ENCODE measurements at places on chromosomes 12 and 14. TPM values are rescaled to one million over a fixed set of nuclear protein-coding genes. Genes with fewer than 3 reads are reported as not detected.

GRCh38 chr12:12008232-12008850, 62.4 kb upstream of the BCL2L14 start:
- no peak overlapping the region for H3K4me3 ChIP-seq
- peak; percentile 9 for DNase-seq
- H3K27ac ChIP-seq: peak overlapping the region; percentile 31

The PRDM4 gene
- total RNA-seq: 37.4 TPM

DNA sequence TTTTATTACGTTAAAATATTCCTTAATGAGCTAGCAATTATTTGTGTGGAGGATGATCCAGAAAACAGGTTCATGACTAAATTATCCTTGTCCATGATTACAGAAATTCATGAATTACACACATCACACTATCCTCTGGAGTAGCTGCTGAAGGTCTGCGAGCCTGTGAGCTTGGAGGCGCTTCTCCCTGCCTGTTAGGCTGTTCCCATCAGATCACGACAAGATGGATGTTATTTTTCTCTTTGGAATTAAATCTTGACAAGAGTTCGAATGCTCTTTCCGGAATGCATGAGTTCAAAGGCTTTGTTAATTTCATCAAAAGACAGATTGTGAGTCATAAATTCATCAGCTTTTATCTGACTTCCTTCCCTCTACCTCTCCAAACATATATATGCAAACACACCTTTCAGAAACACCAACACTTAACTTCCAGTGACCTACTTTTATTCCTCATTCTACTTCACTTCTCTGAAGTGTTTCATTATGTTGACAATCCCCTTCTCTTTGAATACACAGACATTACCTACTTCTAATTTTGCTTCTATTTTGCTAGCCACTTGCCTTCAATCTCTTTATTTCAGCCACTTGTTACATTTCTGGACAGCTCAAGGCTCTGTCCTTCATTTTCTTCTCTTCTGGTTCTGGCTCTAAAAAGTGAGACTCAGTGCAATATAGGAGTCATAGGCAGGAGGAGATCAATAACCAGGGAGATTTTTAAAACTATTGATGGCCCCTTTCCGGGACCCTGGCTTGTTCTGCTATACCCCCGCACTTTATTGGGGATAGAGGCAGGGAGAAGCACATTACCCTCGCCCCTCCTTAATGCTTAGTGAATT, 274.6 kb downstream of the BTG1 start:
- peaks cover 20% of the 10 kb centered on the region for H3K4me1 ChIP-seq
- H3K27me3 ChIP-seq: no peaks in the 10 kb centered on the region
- DNase-seq: no peak
- H3K27ac ChIP-seq: no peak overlapping the region
- no peak overlapping the region for H3K4me3 ChIP-seq

GRCh38 chr12:1962051-1963020, 41.9 kb downstream of the DCP1B start:
- H3K36me3 ChIP-seq: peaks cover 31% of the 10 kb centered on the region
- no peak for DNase-seq
- no peaks in the 10 kb centered on the region for H3K4me1 ChIP-seq
- no peaks in the 10 kb centered on the region for H3K27me3 ChIP-seq
- no peak overlapping the region for H3K4me3 ChIP-seq

- H3K36me3 ChIP-seq: no peaks in the 10 kb centered on the region
- H3K27me3 ChIP-seq: no peaks in the 10 kb centered on the region
- DNase-seq: no peak
- peaks cover 10% of the 10 kb centered on the region for H3K4me1 ChIP-seq
- H3K27ac ChIP-seq: no peak overlapping the region
These were observed 71.0 kb downstream of the TMTC2 start for GRCh38 chr12:82757656-82758055.

The TRHDE gene
- total RNA-seq: 0.66 TPM

DNA sequence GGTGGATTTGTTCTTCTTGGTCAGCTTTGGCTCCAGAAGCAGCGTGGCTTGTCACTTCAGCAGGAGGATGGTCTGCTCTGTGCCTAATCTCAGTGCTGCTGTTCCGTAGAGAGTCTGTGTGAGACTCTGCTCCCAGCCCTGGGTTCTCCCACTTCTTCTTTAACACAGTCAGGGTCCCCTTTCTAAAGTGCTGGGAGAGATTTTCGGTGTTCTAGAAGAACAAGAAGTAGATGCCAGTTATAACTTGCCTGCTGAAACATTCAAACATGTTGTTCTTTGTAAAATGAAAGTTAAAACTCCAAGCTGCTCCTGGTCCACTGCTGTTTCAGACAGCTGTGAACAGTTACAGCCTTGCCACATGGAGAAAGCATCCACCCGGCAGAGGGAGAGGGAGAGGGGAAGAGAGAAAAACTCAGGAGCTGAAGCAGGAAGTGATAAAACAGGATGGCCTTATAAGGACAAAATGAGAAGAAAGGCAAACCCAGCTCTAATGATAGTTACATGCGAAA, 55.2 kb upstream of the CERS5 start:
- no peak overlapping the region for H3K27ac ChIP-seq
- H3K27me3 ChIP-seq: no peaks in the 10 kb centered on the region
- peaks cover 8% of the 10 kb centered on the region for H3K4me1 ChIP-seq
- peak; percentile 30 for DNase-seq

The CLEC4C gene
- total RNA-seq: not detected

DNA sequence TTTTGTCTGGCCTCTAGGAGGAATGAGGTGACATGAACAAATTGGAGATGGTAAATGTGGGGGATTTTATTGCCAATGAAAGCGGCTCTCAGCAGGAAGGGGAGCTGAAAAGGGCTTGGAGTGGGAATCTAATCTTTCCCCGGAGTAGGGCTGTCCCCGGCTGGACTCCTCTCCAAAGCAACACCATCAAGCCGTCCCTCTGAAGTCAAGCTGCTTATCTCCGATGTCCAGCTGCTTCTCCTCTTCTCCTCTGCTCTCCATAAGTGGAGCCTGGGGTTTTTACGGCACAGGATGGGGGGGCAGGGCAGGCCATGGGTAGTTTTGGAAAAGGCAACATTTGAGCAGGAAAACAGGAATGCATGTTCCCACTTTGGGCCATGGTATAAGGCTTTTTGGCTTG, 113.5 kb downstream of the TMEM132D start:
- no peak overlapping the region for H3K4me3 ChIP-seq
- H3K4me1 ChIP-seq: no peaks in the 10 kb centered on the region
- no peaks in the 10 kb centered on the region for H3K36me3 ChIP-seq
- no peak for DNase-seq
- peaks cover 3% of the 10 kb centered on the region for H3K27me3 ChIP-seq

DNA sequence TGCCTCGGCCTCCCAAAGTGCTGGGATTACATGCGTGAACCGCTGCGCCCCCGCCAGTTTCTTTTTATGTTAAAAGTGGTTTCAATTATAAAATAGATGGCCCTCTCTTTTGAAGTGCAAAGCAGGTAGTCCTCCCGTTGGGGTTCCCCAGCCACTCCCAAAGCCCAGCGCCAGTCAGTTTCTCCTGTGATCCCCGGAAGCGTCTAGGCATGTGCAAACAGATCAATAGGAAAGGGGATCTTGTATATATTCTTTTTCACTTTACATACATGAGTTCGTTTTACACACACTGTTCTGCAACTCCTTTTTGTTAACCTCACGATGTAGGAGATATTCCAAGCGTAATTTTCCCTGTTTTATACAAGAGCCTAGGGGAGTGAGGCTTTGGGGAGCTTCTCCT, 16.3 kb upstream of the DLK1 start:
- peaks cover 13% of the 10 kb centered on the region for H3K27me3 ChIP-seq
- H3K4me3 ChIP-seq: no peak overlapping the region
- H3K4me1 ChIP-seq: peaks cover 43% of the 10 kb centered on the region
- no peaks in the 10 kb centered on the region for H3K36me3 ChIP-seq
- no peak for DNase-seq

- peak overlapping the region; percentile 99 for H3K4me3 ChIP-seq
- H3K36me3 ChIP-seq: peaks cover 35% of the 10 kb centered on the region
- H3K4me1 ChIP-seq: peaks cover 31% of the 10 kb centered on the region
These were observed 900 bp downstream of the NOP2 start for GRCh38 chr12:6567112-6567670.

GRCh38 chr12:99752740-99753139, 105.2 kb downstream of the GARIN6 start:
- peaks cover 2% of the 10 kb centered on the region for H3K36me3 ChIP-seq
- no peak overlapping the region for H3K27ac ChIP-seq
- no peaks in the 10 kb centered on the region for H3K4me1 ChIP-seq
- DNase-seq: no peak
- no peaks in the 10 kb centered on the region for H3K27me3 ChIP-seq
- no peak overlapping the region for H3K4me3 ChIP-seq

DNA sequence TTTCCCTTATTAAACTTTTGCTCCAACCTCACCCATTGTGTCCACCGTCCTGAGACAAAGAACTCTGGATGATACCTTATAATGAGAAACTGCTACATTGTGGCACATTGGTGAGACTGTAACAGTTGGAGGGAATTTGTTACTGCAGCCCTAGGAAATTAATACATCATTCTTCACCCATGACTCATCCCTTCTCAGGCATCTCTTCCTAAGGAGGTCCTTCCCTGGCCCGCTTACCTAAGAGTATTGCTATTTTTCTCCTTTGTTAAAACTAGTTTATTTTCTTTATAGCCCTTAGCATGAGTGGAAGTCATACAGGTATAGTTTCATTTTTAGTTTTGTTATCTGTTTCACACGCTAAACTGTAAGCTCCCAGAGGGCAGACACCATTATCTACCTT, 87.1 kb downstream of the TMEM260 start:
- no peak for DNase-seq
- no peak overlapping the region for H3K4me3 ChIP-seq
- peaks cover 6% of the 10 kb centered on the region for H3K4me1 ChIP-seq
- peaks cover 5% of the 10 kb centered on the region for H3K36me3 ChIP-seq
